Cerebellar nuclear complex (tissue), 1 donor: ENCODE measurements at places on chromosomes 7 and 10.

- no peak for DNase-seq
Measured at GRCh38 chr10:88555190-88555908, 27.8 kb downstream of the RNLS start.

GRCh38 chr7:123492485-123492884, 41.9 kb downstream of the IQUB start:
- no peak for DNase-seq

DNA sequence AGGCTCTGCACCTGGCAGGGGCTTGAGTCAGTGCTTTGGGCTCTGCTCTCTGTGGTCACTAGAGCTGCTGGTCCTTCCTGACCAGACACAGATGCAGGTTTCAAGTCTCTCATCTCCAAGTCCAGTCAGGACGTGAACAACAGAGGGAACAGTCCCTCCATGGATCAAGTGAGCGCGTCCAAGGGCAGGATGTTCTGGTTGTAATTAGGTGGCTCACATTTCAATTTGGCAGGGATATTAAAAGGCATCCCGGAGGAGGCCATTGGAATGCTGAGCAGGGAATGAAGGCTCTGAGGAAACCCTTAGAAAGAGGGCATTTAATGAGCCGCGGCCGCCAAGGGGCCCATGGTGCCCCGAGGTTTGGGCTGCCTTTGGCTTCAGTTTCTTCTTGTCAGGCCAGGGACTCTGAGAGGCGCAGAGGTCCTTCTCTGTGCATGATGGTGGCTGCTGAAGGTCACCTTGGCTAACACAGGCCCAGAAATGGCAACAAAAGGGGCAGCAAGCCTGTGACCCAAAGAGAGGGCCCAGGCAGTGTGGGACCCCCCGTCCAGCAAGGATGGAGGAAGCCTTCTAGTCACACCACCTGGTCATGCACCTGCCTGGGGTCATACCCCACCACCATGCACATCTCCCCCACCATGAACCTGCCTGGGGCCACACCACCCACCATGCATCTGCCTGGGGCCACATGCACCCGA, 30.7 kb upstream of the INPP5A start:
- DNase-seq: no peak

DNA sequence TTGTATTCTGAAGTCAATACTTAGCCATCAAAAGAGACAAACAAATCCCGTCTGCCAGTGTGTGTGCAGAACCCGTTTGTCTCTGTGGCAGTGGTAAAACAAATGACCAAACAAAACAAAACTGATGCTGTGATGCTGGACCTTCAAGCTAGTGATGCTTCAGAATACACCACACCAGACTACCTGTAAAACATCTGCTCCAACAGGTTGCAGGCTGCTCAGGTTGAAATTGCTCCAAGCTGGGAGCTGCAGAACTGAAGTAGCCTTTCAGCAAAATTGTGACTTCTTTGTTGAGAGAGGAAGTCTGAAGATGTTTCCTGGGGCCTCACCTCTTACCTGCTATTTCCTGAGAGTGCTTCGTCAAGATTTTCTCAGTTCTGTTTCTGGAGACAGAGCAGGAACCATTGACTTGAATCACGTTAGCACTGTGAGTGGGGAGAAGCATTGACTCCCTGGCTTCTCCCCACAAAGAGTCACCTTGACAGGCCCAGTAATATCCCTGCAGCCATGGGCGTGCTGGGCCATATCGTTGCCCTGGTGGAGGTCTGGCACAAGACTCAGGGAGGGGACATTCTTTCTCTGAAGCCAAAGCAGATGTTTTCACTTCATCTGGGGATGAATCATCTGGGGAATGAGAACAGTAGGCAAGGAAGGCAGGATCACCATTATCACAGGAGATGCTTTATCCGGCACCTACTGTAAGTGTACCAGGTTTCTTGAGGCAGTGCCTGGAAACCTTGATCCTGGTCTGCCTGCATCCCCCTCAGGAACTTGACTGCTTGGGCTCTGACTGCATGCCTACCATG, 80.2 kb downstream of the RBM20 start:
- no peak for DNase-seq

DNA sequence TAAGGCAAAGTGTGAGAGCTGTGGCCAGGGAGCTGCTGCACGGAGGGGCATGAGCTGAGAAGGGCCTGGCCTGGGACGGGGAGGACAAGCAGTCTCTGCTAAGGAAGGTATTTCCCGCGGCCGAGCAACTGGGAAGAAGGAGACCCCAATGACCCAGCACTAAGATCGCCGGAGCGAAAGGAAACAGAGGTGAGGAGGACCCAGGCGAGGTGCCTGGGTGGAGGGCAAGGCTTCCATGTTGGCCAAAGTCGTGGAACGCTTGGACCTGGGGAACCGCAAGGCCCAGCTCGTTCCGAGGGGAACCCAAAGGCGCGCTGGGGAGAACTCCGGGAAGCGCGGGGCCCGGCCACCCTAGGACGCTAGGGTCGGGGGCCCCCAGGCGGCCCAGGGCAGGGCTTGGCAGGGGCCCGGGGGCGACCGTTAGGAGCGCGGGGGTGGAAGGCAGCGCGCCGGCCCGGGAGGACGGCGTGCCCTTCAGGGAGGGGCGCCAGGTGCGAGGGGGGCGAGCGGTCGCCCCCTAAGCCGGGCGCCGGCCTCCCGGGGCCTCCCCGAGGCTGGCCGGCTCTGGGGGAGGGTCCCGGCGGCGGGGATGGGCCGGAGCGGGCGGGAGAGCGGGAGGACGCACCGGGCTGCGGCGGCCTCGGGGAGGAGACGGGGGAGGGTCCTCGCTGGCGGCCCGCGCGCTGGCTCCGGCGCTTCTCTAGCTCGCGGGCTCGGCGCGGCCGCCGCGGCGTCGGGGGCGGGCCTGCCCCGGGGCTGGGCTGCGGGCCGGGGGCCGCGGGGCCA, 545 bp downstream of the GIGYF1 start:
- no peak for DNase-seq

GRCh38 chr10:818526-819220, 112.8 kb downstream of the LARP4B start:
- DNase-seq: no peak

DNA sequence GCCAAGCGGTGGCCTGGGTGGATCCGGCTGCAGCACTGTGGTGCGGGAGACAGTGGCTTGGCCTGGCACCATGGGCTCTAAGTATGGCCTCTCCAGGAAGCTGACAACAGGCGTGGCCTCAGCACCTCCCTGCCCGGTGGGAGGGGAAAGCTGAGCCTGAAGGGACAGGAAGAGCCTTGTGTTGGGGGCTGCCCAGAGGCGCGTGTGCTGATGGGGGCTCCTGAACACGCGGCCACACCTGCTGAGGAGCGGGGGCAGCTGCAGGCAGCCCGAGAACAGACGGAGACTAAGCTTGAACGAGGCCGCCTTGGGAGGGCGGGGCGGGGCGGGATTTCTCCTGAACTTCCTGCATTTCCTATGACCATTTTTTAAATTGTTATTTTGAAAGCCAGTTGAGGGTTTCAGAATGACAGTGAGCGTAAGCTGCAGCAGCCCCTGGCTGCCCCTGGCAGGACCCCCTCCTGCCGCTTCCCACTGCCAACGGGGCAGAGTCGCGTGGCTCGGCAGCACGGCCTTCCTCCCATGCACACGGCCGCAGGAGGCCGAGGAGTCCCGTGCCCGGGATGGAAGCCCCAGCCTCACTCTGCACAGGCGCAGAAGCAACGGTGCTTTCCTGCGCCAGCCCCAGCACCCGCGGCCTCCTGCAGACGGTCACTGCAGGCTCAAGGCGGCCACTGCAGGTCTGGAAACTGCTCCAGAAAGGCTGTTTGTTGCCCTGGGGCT, 43.2 kb downstream of the DPYSL4 start:
- DNase-seq: no peak

DNA sequence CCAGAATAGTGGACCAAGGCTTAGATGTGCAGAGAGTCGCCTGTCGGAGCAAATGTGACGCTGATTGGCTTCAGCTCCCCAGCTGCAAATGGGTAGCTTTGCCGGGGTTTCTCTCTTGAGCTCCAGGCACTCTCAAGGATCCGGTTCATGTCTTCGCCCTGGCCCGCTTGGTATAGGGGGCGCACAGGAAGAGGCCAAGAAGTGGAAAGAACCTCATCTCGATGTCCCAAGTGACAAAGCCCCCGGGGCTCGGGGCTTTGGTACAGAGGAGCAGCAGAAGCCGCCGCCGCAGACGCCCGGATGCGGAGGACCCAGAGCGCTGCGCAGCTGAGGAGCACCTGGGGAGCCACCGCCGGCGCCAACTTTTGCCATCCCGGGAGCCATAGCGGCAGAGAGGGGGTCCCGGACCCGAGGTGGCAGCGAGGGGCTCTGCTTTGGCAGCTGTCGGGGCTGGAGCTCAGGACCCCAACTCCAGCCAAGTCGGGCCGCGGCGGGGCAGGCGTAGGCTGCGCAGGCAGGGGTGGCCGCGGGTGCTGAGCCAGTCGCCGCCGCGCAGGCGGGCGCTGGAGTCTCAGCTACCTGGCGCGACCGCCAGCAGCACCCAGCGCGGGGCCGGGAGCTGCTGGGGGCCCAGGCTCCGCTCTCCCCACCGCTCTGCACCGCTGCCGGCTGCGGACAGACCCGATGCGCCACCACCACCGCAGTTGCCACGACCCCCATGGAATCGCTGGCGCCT, 466.6 kb downstream of the XPNPEP1 start:
- no peak for DNase-seq

DNA sequence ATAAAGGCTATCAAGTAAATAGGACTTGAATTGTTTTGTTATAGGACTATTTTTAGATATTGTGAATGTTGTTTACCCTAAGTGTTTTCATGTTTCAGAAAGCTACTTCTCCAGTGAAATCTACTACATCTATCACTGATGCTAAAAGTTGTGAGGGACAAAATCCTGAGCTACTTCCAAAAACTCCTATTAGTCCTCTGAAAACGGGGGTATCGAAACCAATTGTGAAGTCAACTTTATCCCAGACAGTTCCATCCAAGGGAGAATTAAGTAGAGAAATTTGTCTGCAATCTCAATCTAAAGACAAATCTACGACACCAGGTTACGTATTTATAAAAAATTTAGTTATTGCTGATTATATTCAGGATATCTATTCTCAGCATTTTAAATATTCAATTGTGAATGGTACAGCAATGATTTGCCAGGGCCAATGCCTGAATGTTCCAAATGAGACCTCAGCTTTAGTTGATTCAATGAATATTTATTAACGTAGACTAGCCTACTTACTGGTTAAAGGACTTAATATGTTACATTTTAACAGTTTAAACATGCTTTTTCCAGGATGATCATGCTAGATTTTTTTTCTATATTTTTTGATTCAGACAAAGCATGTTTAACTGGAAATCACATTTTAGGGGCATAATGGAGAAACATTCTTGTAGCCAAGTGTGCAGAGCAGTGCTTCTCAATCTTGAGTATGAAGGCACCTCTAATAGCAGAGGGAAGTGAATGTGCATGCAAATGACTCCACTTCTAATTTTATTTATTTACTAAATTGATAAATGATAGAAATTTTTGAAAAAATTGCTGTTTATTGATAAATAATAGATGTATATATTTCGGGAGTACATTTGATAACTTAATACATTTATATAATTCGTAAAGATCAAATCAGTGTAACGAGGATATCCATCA, 18.2 kb downstream of the ANLN start:
- no peak for DNase-seq

- DNase-seq: no peak
Measured at GRCh38 chr10:59677253-59677831, 32.3 kb downstream of the SLC16A9 start.

GRCh38 chr7:16450366-16450765, 15.2 kb downstream of the SOSTDC1 start:
- no peak for DNase-seq

DNA sequence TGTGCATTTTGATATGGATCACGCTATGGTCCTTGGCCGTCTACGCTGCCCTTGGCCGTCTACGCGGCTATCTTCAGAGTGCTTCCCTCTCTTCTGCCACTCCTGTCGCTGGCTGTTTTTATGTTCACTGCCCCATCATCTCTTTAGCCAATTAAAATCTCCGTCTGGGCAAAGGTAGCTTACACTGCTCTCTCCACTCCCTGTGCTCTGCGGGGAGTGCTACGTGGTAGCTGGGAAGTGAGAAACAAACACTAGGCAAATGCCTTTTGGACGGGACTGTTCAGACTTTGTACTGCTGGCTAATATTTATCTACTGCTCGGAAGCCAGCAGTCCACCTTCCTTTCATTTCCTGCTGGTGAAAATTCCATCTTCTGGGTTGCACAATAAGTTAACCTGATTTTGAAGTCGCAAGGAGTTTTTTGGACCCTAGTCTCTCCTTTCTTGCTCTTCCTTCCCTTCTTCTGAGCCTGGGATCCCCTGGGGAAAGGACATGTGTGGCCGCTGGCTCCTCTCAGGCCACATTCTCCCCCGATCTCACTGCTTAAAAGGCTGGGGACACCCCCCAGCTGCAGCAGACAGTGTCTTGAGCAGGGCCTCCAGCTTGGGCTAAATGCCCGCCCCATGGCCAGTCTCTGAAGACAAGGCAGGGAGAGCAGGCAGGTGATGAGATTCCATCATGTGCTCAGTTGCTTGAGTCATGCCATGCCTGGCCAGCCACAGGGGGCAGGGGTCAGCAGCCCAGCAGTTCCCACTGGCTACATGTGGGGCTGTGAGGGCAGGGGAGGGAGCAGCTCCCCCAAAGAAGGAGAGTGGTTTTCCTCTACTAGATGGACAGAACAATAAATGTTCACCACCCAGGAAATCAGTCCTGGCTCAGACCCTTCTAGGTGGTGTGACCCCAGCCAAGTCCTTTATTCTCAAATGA, 25.5 kb upstream of the RBM33 start:
- DNase-seq: no peak

- no peak for DNase-seq
Measured at GRCh38 chr7:55533729-55534080, 38.6 kb downstream of the VOPP1 start.

DNA sequence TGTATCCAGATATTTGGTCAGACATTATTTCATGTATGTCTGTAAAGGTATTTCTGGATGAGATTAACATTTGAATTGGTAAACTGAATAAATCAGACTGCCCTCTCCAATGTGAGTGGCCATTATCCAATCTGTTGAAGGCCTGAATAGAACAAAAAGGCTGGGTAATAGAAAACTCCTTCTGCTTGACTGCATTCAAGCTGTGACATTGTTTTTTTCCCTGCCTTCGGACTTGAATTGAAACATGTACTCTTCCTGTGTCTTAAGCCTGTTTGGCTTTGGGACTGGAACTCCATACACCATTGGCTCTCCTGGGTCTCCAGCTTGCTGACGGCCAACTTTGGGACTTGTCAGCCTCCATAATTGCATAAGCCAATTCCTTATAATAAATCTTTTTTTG, 36.0 kb upstream of the ARHGAP21 start:
- DNase-seq: no peak

- DNase-seq: peak; percentile 30
Measured at GRCh38 chr10:101293007-101293723, 60.8 kb upstream of the BTRC start.

DNA sequence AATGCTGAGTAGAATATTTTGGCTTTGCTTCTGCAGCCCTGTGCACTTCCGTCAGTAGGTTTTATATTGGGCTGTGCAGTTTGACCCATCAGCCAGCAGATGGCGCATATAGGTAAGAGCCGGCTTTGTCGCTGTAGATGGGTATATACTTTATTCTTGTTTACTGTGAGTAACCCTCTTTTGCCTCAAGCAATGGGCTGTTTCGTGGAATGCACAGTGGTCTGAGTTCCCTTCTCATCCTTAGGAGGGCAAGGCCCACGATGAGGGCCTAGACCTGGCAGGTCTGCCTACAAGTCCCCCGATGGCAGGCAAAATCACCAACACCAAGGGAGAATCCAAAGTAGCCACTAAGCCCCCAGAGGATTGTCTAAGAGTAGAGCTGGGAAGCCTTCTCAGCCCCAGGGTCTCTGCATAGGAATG, 1002.9 kb upstream of the KCND2 start:
- DNase-seq: no peak
